ENCODE measurements at places on chromosomes 12 and 14.

DNA sequence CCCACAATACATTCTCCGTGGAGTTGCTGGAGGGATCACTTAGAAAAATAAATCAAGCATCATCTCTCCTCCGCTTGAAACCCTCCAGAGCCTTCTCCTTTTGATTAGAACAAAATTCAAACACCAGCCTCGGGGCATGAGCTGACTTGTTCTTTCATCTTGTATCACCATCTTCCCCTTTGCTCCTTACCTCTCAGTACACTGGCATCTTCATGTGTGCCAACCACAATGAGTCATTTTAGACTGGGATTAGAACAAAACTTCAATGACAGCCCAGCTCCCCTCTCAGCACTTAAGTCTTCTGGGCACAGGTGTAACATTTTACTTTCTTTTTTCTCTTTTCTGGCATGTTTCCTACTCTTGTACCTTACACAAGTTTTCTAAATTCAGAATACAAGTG, 1159.2 kb upstream of the TMEM132C start:
- DNase-seq: no peak

DNA sequence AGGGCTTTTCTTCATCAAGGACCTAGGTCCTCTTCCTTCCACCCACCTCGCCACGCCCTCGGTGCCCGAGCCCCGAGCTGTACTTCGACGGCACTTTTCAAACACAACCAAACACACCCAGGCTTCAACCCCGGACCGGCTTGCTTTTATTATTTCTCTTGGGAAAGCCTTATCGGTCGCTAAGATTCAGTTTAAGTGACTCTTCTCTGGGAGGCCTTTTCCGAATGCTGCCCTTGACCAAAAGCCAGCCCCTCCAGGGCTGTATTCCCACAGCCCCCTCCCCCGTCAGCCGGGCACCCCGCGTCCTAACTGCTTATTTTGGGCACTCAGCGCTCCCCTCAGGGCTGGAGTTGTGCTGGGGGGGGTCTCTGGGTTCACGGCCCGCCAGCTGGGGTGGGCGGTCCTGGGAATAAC, 644 bp upstream of the PPP4R4 start:
- no peak for DNase-seq

DNA sequence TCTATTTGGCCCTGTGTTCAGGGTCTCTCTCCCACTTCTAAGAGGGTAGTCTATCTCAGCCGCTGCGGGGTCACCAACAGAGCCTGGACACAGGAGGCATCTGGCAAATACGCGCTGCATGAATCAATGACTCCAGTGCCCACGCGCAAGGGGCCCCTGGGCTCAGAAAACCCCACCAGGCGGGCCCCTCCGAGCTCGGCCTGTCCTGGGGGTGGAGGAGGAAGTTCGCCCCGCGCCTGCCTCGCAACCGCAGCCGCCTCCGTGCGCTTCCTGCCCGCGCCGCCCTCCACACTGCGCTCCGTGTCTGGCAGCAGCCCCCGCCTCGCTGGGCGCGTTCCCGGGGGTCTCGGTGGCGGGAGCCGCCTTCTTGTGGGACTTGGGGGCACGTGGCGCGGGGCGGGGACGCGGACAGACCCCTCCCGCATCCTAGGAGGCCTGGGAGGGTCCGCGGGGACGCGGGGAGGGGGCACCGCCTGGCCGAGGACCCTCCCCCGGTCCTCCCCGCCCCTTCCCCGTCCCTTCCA, 811 bp upstream of the FBRSL1 start:
- DNase-seq: peak; percentile 44

- DNase-seq: no peak
Observed at GRCh38 chr12:4643747-4644146, 5.1 kb downstream of the AKAP3 start.

DNA sequence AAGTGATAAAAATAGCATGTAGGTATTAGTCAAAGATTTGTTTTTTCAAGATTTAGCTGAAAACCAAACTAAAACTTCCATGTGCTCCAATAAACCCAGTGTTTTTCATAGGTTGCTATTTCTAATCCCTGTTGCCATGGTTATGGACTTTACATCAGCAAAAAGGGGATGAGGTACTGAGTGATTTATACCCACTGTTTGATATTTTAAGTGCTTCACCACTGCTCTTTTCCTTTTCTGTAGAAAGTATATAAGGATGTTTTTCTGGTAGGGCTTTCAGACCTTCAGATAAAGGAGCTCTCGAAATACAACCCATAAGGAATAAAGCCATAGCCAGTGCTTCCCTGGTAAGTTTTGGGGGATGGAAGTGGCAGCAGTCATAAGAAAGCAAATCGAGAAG, at the start of gene OTOGL:
TSS of gene OTOGL (plus strand) at position 279 of the 400 bp plus-strand sequence. CDS start 109,895 bp downstream, outside the sequence.
- no peak for DNase-seq

GRCh38 chr12:11780521-11781101, 131.1 kb downstream of the ETV6 start:
- DNase-seq: no peak

GRCh38 chr12:26711569-26711968, 121.4 kb downstream of the ITPR2 start:
- no peak for DNase-seq

All from activated CD8-positive, alpha-beta memory T cell treated with anti-CD3 and anti-CD28 coated beads for 48 hours (primary cell).